ENCODE measurements at places on chromosomes 7 and 10. TPM values are rescaled to one million over a fixed set of nuclear protein-coding genes. Genes with fewer than 3 reads are reported as not detected.

Gene ZNF804B
- not detected for total RNA-seq

Gene AQP1
- 0.62 TPM for total RNA-seq

Gene GCK
- total RNA-seq: not detected

Gene EXOC6
- total RNA-seq: 12.6 TPM

Gene ZNF273
- total RNA-seq: 16.0 TPM

Gene ACSM6
- not detected for total RNA-seq

Gene ZRANB1
- 17.1 TPM for total RNA-seq

Gene ASNS
- 15.3 TPM for total RNA-seq

Gene ARHGEF5
- 3.3 TPM for total RNA-seq

Data from M059J (cell line).